ENCODE measurements at places on chromosomes 4 and X.

- peak; percentile 65 for DNase-seq
Observed at GRCh38 chr4:87853108-87853507, 20.3 kb downstream of the MEPE start.

GRCh38 chrX:7184816-7185215 lies 36.9 kb upstream of the PUDP start:
- DNase-seq, result no peak

GRCh38 chrX:153926858-153927671 lies 1.0 kb upstream of the ARHGAP4 start:
- no peak for DNase-seq

- no peak for DNase-seq
Observed at GRCh38 chr4:3498901-3499510, 33.2 kb downstream of the LRPAP1 start.

GRCh38 chr4:14850455-14851097 lies 151.7 kb upstream of the CPEB2 start:
- no peak for DNase-seq

DNA sequence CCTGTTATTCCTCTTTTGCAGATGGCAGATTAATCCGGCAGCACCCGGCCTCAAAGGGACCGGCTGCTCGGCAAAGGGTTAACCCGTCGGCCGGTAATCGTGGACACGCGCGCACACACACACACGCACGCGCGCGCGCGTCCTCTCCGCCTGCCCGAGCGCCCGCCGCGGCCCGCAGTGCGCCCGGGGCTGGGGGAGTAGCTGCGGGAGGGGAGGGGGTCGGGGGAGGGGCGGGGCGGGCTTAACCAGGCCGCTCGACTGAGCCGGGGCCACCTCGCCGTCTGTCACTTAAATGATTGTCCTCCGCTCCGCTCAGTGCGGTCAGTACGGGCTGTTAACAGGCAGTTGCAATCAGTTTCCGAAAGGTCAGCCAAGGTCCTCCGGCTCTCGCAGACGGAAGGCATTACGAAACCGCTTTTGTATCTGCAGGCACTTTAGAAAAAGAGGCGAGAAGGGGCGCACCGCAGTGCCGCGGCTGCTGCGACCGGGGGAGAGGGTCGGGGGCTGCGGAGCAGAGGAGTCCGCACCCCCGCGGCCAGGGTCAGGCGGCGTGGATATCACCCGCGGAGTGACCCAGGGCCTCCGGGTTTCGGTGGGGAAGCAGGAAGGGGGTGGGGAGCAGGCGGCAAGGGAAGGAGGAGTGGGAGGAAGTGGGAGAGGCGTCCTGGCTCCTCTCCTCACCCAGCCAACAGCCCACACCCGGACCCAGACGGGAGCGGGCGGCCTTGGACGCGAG lies 57.3 kb upstream of the BCOR start:
- DNase-seq, result peak; percentile 24

DNA sequence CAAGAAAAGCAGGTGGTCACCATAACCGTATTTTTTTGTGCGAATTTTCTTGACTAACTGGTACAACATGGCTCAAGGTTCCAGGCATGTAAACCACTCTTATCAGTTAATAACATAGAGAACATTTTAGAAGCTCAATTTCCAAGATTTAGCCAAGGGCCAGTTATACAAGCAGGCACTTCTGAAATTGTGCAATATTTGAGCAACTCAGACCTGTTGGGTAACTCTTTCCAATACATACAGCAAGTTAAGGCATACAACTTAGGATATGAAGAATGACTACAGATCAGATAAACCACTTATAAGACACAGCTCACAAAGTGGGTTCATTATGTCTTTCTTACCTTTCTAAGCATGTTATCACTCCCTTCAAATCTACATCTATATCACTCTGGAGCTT lies 43.9 kb downstream of the ZNF280C start:
- DNase-seq, result no peak

- no peak for DNase-seq
Observed at GRCh38 chr4:15144967-15145295, 142.7 kb downstream of the CPEB2 start.

GRCh38 chr4:15563871-15564270 lies 91.3 kb downstream of the FBXL5 start:
- no peak for DNase-seq

DNA sequence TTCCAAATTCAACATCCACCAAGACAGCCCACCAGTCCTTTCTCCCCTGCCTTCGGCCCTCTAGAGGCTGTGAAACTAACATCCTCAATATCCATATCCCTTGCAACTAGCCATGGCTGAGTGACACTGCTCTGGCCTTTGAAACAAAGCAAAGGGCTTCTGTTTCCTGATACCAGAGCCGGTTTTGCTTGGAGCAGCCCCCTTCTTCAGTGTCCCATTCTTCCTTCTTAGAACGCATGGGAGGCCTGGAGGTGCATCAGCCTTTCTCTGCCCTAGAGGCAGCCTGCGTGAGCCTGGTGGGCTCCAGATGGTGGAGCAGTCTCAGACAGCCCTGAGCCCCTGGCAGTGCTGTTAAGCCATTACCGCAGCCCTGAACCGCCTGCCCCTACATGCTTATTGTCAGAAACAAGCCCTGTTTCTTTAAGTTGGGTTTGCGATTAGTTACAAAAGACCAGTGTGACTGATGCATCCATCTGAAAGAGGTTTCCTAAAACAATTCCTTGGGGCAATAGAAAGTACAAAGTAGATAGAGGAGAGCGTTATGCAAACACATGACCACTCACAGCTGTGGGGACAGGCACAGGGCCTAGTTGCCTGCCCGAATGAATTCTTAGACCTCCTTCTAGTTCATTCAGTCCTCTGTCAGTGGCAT lies 74.1 kb downstream of the EVC start:
- DNase-seq, result no peak

GRCh38 chr4:111631215-111631999 lies 513.8 kb upstream of the FAM241A start:
- DNase-seq, result peak; percentile 31

GRCh38 chr4:166174717-166175490 lies 301.9 kb downstream of the TLL1 start:
- DNase-seq, result no peak

- no peak for DNase-seq
Observed at GRCh38 chr4:2696423-2696822, 59.7 kb downstream of the TNIP2 start.

DNA sequence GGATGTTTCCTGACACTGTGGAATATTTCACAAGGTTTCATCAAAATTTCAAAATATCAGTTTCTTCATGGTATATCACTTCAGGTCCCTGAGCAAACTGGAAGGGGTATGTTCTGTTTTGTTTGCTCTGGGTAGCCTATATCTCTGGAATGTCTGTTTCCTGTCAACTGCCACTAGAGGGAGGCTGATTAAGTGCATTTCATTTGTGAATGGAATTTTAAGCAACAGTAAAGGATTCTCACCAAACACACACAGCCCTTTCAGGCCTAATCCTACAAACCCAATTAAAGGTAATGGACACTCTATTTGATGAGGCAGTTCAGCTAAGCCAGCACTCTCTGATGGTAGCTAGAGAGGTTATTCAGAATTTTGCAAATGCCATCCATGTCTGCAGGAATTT lies 307.1 kb downstream of the TEX13A start:
- peak; percentile 6 for DNase-seq

GRCh38 chr4:41192136-41192535 lies 22.2 kb downstream of the APBB2 start:
- DNase-seq, result no peak

GRCh38 chr4:3830774-3831528 lies 64.8 kb downstream of the ADRA2C start:
- no peak for DNase-seq

DNA sequence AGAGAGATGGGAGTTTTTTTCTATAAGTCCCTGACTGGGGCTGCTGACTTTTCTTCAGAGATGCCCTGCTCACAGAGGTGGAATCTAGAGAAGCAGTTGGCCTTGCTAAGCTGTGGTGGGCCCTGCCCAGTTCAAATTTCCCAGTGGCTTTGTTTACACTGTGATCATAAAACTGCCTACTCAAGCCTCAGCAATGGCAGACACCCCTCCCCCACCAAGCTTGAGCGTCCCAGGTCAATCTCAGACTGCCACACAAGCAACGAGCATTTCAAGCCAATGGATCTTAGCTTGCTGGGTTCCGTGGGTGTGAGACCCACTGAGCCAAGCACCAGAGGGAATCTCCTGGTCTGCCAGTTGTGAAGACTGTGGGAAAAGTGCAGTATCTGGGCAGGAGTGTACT lies 199.8 kb upstream of the WDFY3 start:
- no peak for DNase-seq

- no peak for DNase-seq
Observed at GRCh38 chr4:20679951-20680350, 20.3 kb upstream of the PACRGL start.

DNA sequence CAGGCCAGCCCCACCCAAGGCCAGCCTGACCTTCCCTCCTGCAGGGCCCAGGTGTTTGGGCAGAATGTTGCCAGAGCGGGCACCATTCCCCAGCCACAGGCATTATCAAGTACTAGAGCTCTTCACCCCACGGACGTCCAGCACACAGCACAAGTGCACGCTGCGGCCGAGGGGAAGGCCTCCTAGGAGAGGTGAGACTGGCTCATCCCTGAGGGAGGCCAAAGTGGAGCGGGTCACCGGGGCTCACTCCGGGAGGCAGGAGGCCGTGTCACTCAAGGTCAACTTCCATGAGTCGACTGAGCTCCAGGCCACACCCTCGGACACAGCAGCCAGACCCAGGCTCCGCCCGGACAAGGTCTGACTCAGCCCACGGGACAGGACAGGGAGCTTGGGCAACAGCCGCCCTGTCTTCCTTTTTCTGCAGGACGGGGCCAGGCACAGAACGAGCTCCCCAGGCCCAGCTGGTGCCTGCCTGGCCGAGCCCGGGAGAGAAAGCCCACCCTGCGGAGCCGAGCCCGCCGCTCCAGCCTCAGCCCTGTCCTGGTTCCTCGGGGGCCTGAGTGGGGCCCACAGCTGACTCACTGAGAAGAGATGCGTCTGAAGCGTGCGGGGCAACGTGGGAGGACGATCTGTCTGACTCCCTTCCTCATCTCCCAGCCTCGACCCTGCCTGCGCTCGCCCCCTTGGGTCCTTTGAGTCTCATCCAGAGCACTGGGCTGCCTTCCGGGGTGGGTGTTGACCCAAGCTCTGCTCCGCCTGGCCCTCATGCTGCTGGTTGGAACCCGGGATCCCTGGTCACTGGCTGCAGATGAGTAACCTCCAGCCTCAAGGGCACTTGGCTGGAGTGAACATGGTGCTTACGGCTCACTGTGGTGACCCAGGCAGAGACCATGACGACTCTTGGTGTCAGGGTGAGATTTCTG lies 1.6 kb downstream of the SLC49A3 start:
- DNase-seq, result peak; percentile 87

DNA sequence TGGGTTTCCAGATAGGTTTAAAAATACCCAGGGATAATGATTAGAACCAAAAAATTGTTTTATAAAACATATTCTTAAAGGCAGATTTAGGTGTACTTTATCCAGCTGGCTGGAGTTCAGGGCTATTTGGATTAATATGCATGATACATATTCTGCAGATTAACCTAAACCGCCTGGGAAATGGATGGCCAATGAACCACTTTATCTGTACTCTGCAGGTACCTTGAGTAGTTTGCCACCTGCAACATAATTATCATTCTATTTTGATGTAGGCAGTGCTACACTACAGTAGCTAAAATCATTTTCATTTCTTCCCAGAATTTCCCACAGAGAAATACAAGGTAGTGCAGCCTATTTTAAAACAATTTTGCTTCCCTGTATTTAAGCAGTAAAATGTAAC lies 683.2 kb upstream of the GNPDA2 start:
- DNase-seq, result no peak

- no peak for DNase-seq
Observed at GRCh38 chrX:140431521-140431920, 73.3 kb downstream of the SOX3 start.

- DNase-seq, result no peak
Observed at GRCh38 chr4:102723511-102723910, 37.3 kb downstream of the MANBA start.

GRCh38 chr4:64883087-64883807 lies 474.0 kb upstream of the TECRL start:
- DNase-seq, result no peak

DNA sequence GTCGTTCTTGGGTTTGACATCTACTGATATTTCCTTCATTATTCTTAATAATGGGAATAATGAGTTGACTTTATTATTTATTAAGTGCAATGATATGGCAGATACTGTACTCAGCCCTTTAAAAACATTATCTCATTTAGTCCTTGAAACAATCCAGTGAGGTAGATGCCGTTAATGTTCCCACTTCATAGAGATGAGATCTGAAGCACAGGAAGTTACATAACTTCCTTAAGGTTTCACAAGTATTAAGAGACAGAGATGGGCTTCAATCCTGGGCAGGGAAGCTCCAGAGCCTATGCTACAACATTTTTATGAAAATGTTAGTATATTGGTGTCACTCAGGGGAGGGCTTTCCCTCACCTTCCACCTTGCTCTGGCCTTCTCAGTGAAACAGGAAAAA lies 9.7 kb upstream of the KLHL13 start:
- DNase-seq, result no peak

DNA sequence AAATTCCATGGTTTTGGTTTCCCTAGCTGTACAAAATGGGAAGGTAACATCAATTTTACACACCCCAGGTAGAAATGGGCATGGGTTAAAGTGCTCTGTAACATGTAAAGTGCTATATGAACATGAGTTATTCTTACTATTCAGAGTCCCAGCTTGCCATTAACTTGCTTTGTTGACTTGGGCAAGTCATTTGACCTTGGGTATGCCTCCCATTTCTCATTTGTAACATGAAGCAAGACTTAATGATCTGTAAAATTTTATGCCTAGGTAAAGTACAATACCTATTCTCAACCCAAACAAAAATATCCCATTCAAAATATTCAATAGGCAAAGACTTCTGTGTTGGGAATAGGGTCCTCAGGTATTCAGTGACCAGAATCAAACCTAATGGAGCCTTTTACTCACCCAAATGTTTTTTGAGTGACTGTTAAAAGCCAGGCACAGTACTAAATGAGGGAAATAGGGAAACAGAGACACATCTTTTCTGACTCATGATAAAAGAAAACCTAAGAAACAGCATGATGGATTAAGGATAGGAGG lies 126.6 kb downstream of the SH3RF1 start:
- DNase-seq, result no peak

- no peak for DNase-seq
Observed at GRCh38 chrX:70280573-70280972, 1.4 kb upstream of the RAB41 start.

DNA sequence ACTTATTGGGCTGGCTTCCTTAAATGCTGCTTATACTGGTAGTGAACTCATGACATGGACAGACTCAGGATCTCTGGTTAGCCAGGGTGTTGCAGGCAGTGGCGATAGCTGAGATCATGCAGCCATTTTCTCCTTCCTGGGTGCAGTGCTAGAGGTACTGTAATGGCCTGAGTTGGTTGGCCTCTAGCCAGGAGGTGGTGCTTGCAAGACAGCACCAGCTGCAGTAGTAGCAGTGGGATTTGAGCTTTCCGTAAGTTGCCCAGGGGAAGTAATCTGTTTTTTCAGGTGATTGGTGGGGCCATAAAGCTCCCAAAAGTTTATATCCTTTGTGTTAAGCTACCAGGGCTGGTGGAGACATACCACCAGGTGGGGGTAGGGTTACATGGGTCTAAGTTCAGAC lies 45.1 kb upstream of the AADAT start:
- DNase-seq, result no peak

GRCh38 chr4:173526724-173527102 lies 3.3 kb downstream of the HAND2 start:
- no peak for DNase-seq

Measured in ACHN (cell line).